ENCODE measurements at places on chromosomes 4 and X.

- no peak for DNase-seq
Observed at GRCh38 chr4:163243297-163243981, 76.7 kb upstream of the NAF1 start.

GRCh38 chrX:34638116-34638515 lies 19.0 kb downstream of the TMEM47 start:
- DNase-seq: no peak

GRCh38 chr4:42927946-42928345 lies 35.4 kb downstream of the GRXCR1 start:
- DNase-seq: no peak

- no peak for DNase-seq
Observed at GRCh38 chrX:109739625-109740432, 6.8 kb upstream of the ACSL4 start.

DNA sequence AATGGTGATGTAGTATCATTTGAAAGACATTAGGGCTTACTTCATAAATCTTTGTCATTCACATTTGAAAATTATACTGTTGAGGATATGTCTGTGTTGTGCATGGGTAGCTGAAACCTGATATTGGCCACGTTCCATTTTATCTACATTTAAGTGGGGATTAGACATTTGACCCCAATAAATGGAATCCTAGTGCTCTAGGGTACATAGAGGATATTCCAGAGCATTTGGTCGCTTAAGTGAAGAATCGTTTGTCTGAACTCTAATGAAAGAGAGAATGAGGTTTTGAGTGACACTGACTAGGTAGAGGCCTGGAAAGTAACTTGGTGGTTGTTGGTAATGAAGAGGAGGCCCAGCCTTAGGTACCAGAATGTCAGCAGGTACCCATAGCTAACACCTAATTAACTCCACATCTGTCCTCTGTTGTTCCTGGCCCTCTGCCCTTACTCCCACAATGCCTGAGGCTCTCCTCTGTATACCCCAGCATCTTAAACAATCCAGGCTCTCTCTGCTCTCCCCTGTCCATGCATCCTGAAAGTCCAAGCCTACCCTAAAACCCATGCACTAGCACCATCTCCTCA lies 299.5 kb upstream of the KLF3 start:
- no peak for DNase-seq

GRCh38 chr4:22473268-22473667 lies 42.6 kb downstream of the ADGRA3 start:
- no peak for DNase-seq

DNA sequence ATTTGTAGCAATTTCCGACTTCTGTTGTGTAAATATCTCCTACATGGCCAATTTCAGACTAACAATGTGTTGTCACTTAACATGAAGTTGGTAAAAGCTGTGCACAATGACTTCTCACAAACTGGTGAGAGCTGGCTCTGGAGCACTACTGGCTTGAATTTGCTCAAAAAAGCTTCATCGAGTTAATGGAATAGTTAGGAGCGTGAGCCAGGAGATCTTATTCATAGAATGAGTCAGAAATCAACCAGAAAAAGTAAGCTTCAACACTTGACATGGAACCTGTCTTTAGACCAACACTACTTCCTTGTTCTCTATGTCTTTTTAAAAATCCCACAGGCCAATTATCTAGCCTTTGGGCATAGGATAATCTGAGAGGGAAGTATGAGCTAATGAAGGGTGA lies 7.9 kb upstream of the CHRDL1 start:
- no peak for DNase-seq

DNA sequence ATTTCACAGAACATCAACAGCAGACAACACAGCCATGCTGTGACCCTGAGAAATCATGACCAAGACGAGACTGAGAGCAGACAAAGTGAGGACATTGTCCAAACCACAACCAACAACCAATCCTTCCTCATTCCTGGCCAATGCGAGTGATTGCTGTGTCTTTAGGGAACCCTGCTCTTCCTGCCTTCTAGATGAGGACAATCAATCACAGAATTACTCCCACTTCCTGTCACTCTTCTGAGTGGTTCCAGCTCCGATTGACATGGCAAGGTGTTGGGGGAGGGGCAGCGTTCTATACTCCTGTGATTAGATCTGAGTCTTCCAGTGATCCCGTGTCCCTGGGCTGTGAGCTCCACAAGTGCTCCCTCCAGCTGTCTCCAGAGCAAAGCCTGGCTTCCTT lies 227.8 kb downstream of the STIM2 start:
- no peak for DNase-seq

DNA sequence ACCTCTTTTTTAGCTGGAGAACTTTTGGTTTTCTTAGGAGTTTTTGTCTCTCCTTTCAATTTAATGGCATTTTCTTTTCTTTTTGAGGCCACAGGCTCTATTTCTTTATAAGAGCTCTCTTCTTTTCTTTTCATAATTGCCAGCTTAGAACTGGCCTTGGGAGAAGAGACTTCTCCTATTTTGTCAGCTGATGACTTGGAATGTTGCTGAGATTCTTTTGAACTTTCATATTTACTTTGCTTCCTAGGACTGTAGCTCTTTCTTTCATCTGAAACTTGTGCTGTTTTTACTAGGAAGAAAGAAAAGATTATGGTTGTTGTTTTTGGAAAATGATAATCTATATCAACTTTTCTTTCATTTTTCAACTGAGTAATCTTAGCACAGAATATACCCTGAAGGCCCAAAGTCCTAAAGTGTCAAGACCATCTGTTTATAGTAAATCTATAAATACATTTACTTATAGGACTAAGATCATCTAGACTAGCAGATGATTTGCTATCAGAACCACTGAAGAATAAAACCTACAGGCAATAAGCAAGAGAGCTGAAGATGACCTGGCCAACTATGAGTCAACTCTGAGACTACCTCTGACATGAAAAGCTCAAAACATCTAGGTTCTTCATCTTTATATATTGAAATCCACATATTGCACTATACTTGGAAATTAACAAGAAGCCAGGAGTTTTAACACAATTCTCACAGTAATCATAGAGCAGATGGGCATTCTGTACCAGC lies 45.6 kb downstream of the RFC1 start:
- no peak for DNase-seq

- DNase-seq: peak; percentile 9
Observed at GRCh38 chrX:44400588-44400987, 57.1 kb upstream of the EFHC2 start.

- no peak for DNase-seq
Observed at GRCh38 chrX:77446908-77447652, at the start of gene FGF16. FGF16 (plus strand) TSS chrX:77447389; CDS start chrX:77447675, 286 bp downstream.

- no peak for DNase-seq
Observed at GRCh38 chr4:1637580-1638271, 46.4 kb downstream of the FAM53A start.

- DNase-seq: no peak
Observed at GRCh38 chr4:147480891-147481576, at the start of gene EDNRA. EDNRA (plus strand) TSS chr4:147481097; CDS start chr4:147485682, 4,585 bp downstream.

DNA sequence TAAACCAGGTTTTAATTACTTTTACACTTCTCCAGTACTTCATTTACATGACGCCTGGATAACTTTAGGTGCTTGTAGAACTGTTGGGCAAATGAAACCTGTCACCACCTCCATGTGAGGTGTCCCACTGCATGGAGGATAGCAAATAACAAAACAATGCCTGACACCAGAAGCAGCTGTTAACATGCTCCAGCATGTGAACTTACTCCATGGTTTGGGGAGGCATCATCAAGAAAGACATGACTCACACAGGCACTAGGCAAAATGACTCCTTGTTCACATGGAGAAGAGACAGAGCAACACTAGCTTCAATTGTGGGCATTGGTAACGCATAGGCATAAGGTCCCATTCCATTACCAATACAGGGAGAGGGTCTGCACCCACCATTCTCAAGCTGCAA lies 198.1 kb upstream of the F9 start:
- DNase-seq: no peak

GRCh38 chr4:152935631-152936445 lies at the start of gene FHDC1:
FHDC1 (plus strand) TSS chr4:152936323; CDS start chr4:152943058, 6,735 bp downstream.
- peak; percentile 2 for DNase-seq

- peak; percentile 18 for DNase-seq
Observed at GRCh38 chr4:105061136-105061696, 85.5 kb upstream of the TET2 start.

- DNase-seq: no peak
Observed at GRCh38 chr4:163148466-163149336, 18.0 kb downstream of the NAF1 start.

GRCh38 chrX:37846934-37847732 lies at the start of gene DYNLT3:
DYNLT3 (minus strand) TSS chrX:37847571; CDS start chrX:37847510, 61 bp downstream.
- peak; percentile 60 for DNase-seq

- no peak for DNase-seq
Observed at GRCh38 chrX:69073721-69074120, 91.5 kb downstream of the PJA1 start.

DNA sequence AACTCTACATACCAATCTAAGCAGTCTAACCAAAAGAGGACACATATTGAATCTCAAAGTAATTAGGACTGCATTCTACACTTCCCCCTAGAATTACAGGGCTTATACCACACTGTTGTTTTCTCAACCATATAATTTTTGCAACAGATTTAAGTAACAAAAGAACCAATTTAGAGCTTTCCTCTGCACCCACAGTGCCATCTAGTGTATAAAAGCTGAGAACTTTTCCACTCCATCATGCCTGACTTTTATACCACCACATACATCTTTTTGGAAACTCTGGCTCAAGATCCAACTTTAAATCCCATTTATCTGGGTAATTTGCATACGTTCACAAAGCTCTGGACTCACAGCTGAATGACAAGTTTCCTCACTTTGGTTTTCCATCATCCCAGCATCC lies 99.5 kb downstream of the EFHC2 start:
- no peak for DNase-seq

GRCh38 chr4:152590179-152591031 lies 54.5 kb upstream of the FBXW7 start:
- DNase-seq: no peak

- no peak for DNase-seq
Observed at GRCh38 chrX:18885328-18886004, 98.4 kb downstream of the PHKA2 start.

DNA sequence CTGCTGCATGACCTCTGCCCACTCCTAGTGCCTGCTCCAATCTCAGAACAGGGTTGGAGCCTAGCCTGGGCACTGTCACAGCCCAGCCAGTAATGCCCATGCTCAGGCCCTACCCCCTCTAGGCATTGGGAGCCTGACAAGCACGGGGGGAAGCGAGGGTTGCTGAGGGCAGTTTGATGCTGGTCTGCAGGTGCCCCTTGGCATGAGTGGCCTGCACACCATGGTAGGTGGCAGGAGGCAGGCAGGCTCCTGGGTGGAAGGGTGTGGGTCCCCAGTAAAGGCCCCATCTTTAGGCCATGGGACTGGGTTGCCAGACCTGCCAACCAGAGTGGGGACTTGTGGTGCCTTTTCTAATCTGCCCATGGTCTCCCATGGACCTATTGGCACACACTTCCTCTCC lies 72.1 kb upstream of the DCAF12L2 start:
- no peak for DNase-seq

- DNase-seq: no peak
Observed at GRCh38 chr4:51885363-51885762, 42.4 kb downstream of the DCUN1D4 start.

GRCh38 chr4:3122081-3122563 lies 47.6 kb downstream of the HTT start:
- DNase-seq: no peak

DNA sequence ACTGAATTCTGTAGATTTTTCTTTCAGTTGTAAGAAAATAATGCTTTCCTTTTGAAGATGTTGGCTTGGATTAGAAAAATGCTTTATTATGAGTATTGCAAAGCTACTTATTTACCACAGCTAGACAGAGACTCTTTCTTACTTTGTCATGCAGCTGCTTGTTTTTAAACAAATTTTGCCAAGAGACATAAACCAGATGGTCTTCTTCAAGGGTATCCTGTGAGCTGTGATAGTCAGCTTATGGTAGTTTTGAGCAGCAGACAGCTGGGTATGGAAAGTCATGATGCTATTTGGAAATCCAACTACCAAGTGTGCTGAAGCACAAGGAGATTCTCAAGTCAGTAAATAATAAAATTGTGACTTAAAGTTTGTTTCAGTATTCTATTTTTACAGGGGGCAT lies 941.5 kb downstream of the DMD start:
- DNase-seq: no peak

DNA sequence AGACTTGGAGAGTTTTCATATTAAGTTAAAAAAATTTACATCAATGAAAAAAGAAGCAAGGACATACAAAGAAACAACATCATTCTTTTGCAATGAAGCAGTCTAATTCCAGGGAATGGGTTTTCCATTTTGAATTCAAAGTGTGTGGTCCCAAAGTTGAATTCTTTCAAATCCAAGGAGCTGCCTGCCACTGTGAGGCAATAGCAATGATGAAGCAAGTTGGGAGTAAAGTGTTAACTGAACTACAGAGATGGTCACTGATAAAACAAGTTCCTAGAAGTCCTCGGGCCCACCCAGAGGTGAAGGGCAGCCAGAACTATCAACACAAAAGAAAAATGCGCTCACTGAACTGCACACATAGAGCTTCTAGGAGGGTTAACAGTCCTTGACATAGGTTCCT lies 115.9 kb downstream of the RAB28 start:
- DNase-seq: no peak

DNA sequence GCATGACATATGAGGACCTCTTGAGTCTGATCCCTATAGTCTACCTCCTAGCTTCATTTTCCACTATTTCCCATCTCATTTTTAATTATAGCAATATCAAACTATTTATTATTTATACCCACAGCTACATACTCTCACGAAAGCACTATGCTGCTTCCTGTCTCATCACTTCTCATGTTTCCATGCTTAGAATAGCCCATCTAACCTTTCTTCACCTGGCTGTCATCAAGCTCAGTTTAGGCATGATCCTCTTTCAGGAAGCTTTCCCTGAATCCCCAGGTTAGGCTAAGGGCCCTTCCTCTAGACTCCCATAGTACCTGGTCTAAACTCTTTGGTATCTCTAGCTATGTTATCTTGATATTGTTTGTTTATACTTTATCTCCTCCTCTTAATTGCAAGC lies 137.8 kb downstream of the TBC1D19 start:
- DNase-seq: no peak

- DNase-seq: no peak
Observed at GRCh38 chrX:32572644-32573043, 638.7 kb downstream of the DMD start.

DNA sequence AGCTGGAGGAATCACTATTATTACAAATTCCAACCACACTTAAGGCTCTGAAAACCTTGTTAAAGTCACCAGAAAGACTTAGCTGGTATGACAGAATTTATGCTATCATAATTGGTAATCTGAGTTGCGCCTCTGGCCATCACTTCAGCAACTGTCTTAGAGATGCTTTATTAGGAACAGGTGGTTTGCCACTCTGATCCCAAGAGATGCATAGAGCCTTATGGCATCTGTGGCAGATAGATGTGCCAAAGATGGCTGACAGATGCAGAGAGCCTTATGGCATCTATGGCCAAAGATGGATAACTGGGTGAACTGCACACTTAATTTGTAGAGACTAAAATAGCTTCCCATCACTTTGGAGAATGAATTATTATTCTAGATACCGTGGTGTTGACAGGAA lies 32.3 kb upstream of the PLAC8 start:
- no peak for DNase-seq

- DNase-seq: no peak
Observed at GRCh38 chrX:13418126-13419097, 98.6 kb upstream of the ATXN3L start.

GRCh38 chrX:39883666-39884065 lies 214.1 kb downstream of the BCOR start:
- DNase-seq: no peak

GRCh38 chr4:185535612-185536410 lies 504 bp upstream of the PDLIM3 start:
- no peak for DNase-seq

GRCh38 chr4:1205586-1206298 lies 33.4 kb upstream of the SPON2 start:
- no peak for DNase-seq

- DNase-seq: no peak
Observed at GRCh38 chr4:148651991-148652390, 209.8 kb upstream of the NR3C2 start.

- no peak for DNase-seq
Observed at GRCh38 chr4:53196882-53197771, 168.7 kb downstream of the SCFD2 start.

Data from stimulated activated CD4-positive, alpha-beta T cell treated with anti-CD3 and anti-CD28 coated beads, Interleukin-2, amount 100 ng/mL, for 48 hours (primary cell).